NCI-H460 (cell line): ENCODE measurements at places on chromosomes 11 and 22. TPM values are rescaled to one million over a fixed set of nuclear protein-coding genes. Genes with fewer than 3 reads are reported as not detected.

Gene OR8J1
- total RNA-seq = not detected in 2 replicates

Gene GRM5
- not detected in 2 replicates for total RNA-seq

Gene BIK
- 0.46 and 0.74 TPM in 2 replicates for total RNA-seq

Gene OR8A1
- not detected in 2 replicates for total RNA-seq

Gene FZD4
- total RNA-seq = 22.9 and 27.3 TPM in 2 replicates

Gene NCAPH2
- 28.6 and 38.0 TPM in 2 replicates for total RNA-seq

Gene SOX10
- total RNA-seq = not detected in 2 replicates

Gene DGAT2
- total RNA-seq = 1.9 and 3.9 TPM in 2 replicates

Gene PANX3
- total RNA-seq = not detected in 2 replicates

Gene NXPE4
- not detected in 2 replicates for total RNA-seq

Gene APOL5
- total RNA-seq = not detected in 2 replicates

Gene CDC42EP1
- 43.7 and 59.0 TPM in 2 replicates for total RNA-seq

Gene POU2AF3
- total RNA-seq = 0.26 and 0.40 TPM in 2 replicates

Gene OR2D2
- 0.10 TPM in 1 of 2 replicates, not detected in the other for total RNA-seq

Gene SLC5A4
- total RNA-seq = not detected in 2 replicates

Gene PAMR1
- total RNA-seq = not detected in 2 replicates

Gene ACTN3
- not detected in 2 replicates for total RNA-seq
